ENCODE measurements at places on chromosomes 4 and X.

DNA sequence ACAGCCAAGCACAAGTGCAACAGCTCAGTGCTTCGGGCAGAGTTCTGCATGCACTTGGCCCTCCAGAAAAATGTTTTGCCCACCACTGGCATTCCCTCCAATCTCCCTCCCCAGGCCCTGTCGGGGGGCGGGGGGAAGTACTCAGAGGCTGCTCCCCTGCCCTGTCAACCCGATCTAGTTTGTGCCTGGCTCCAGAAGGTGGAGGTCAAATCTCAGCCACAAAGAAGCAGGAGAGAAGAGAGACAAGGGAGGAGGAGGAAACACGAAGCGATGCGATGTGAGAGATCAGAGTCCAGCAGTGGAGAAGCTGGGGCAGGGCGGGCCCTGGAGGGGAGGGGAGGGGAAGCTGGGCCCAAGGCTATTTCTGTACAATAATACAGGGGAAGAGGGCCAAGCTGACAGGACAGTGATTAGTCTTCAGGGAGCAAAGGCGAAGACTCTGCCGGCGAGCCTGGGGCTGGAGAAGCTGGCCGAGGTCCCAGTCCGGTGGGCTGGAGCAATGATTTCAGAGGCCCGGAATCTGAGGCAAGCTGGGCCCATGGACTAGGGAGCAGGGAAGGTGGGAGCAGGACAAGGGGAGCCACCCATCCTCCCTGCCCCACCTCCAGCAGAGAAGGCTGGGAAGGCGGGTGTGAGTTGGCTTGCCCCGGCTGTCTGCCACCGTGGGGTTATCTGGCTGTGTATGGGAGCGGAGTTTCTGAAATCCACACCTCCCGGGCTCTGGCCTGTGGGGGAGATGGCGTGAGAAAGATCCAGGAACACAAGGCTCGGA, 167.1 kb downstream of the EFNB1 start:
- H3K36me3 ChIP-seq, result no peaks in the 10 kb centered on the region
- no peaks in the 10 kb centered on the region for H3K4me1 ChIP-seq
- peaks cover 14% of the 10 kb centered on the region for H3K27me3 ChIP-seq
- no peak overlapping the region for H3K27ac ChIP-seq
- DNase-seq, result no peak
- H3K4me3 ChIP-seq, result no peak overlapping the region

DNA sequence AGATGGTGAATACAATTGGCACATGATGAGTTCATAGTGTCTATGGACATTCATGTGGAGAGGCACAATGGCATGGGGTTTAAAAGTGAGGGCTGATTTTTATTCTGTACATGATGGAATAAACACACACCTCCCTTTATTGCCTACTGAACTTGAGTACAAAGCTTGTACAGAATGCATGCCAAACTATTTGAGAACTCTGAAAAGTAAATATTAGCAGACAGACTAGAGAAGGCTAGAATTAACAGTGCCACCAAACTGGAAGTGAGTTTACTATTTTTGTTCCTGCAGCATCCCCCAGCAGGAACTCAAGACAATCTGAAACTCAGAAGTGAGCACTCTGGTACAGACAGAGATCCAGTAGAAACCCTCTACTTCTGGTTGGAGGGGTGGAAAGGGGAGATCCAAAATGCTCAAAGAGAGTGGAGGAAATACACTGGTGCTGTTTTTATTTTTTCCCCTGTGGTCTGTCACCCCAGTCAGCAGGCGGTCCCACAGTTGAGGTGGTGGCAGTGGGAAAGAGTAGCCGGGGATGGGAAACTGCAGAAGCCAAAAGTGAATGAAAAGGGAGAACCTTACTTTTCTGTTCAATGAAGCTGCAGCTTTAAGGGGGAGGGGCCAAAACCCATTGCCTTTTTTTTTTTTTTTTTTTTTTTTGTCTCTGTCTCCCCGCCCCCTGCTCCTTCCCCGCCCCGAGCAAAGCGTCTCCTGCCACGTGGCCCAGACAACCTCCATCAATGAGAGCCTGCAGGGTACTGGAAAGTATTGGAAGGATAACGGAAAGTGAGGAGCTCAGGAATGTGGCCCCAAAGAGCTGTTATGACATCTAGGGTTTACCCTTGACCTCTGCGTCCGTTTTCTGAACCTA, 20.5 kb downstream of the AKAP4 start:
- H3K27me3 ChIP-seq, result no peaks in the 10 kb centered on the region
- H3K27ac ChIP-seq, result no peak overlapping the region
- H3K4me3 ChIP-seq, result no peak overlapping the region
- no peaks in the 10 kb centered on the region for H3K36me3 ChIP-seq
- DNase-seq, result no peak

DNA sequence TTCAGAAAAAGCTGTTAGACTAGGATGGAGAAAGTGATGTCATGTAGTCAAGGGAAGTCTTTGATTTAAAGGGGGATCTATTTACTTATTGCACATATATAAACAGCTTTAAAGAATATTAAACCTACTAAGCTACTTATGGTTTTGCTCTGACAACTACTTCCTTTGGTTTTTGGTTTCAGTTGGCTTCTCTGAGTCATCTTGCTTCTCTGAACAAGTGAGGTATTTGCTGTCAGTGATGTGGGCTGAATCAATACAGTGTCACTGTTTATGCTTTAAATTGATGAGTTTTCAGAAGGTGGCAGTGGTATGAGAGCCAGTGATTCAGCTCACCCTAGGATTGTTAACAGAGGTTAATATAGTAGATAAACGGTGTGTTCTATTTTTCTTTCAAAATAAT, 75.1 kb downstream of the CEP44 start:
- H3K27ac ChIP-seq, result no peak overlapping the region
- no peak overlapping the region for H3K4me3 ChIP-seq
- H3K27me3 ChIP-seq, result peaks cover 51% of the 10 kb centered on the region
- no peaks in the 10 kb centered on the region for H3K4me1 ChIP-seq
- H3K36me3 ChIP-seq, result no peaks in the 10 kb centered on the region

DNA sequence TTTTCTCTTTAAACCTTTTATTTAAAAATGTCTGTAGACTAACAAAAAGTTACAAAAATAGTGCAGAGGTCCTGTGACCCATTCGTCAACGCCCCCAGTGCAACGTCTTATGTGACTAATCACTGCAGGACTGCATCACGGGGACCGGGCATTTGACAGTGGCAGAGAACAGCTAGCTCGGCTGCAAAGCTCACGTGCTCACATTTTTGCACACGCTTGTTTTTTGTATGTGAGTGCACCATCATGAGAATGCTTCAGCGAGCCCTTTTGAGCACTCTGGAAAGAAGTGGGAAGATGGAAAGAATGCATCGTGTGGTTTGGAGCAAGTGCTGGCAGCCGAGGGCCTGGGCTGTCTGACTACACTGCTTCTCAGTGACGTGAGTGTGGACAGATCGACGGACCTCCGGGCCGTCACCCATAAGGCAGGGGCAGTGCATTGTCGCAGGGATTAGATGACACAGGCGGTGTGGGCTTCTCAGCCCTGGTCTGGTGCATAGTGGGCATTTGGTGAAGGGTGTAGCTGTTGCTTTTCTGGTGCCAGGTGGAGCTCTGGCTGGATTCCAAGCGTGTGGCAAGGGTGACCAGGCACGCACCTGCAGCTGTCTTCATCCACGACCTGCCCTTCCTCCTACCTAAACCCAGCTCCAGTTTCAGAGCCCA, 17.7 kb downstream of the SPON2 start:
- H3K4me1 ChIP-seq, result no peaks in the 10 kb centered on the region
- no peak overlapping the region for H3K4me3 ChIP-seq
- no peak for DNase-seq
- H3K27me3 ChIP-seq, result peaks cover 30% of the 10 kb centered on the region
- H3K27ac ChIP-seq, result no peak overlapping the region

DNA sequence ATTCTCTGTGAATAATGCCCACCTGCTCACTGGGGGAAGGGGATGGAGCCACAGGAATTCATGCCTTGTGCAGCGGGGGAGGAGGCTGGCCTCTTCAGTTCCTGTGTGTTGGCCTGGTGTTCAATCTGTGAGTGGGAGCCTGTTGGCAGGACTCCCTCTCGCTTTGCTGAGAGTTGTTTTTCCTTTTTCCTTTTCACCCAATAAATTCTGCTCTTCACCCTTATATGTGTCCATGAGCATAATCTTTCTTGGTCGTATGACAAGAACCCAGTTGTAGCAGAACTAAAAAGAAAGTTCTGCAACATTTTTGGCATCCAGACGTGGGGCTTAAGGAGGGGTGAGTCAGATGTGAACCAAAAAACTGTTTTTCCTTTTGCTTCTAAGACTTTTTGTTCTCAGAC, 235.2 kb upstream of the HDX start:
- H3K27me3 ChIP-seq, result no peaks in the 10 kb centered on the region
- no peak overlapping the region for H3K4me3 ChIP-seq
- no peak overlapping the region for H3K27ac ChIP-seq
- no peaks in the 10 kb centered on the region for H3K4me1 ChIP-seq
- H3K36me3 ChIP-seq, result no peaks in the 10 kb centered on the region

- H3K27ac ChIP-seq, result no peak overlapping the region
- DNase-seq, result no peak
Observed at GRCh38 chrX:22141047-22141730, 109.1 kb downstream of the PHEX start.

All from central memory CD8-positive, alpha-beta T cell (primary cell).